ENCODE measurements at places on chromosomes 11 and 22.
A peak's percentile ranks its signal among the peaks of the same experiment; 100 is the strongest.

- peak; percentile 56 for DNase-seq
Measured at GRCh38 chr22:35631597-35631996, 14.5 kb upstream of the MB start.

DNA sequence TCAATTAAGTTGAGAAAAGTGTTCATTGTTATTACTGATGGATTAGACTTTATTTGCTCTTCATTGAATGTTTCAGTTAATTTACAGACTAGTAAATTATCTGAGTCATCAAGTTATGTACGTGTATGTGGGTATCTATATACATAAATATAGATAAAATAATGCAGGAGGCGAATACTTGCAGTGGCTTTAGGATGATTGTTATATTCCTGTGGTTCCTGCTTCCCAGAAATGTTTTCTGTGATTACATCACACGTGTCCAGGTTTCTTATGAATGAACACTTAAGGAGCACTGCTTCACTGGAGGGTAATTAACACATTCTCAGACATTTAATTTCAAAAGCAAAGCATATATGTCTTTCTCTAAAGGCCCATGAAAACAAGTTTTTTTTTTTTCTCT, 28.4 kb downstream of the YAP1 start:
- no peak for DNase-seq

GRCh38 chr22:31344578-31345330, 1.4 kb downstream of the PATZ1 start:
- DNase-seq, result peak; percentile 53

DNA sequence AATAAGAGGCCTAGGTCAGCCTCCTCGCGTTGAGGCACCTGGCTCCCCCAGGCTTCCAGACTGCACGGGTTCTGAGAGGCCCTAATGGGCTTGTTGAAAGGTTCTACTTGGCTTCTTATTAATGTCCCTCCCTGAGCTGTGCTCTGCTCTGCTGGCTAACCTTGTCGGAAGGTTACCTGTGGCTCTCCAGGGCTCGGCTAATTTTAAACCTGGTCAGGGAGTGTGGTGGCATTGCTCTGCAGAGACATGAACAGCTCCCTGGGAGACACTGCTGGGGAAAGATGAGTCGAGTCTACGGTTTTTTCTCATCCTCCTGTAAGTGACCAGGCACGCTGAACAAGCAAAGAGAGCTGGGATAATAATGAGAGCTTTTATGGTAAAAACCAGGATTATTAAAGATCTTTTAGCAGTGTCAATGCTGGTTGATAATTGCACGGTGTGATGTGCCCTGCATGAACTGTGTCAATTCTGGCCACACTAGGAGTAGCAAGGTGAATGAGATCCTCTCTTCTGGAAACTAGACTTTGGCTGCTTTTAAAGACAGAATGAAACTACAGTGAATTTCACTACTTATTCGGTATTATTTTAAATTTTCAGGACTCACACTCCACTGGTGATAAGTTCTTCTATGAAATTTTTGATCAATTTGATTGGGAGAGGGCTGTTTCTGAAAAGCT, 70.7 kb downstream of the TEAD1 start:
- no peak for DNase-seq

- DNase-seq, result peak; percentile 22
Measured at GRCh38 chr11:60206616-60207015, 23.7 kb upstream of the MS4A6A start.

GRCh38 chr11:46002189-46002588, 79.7 kb downstream of the LARGE2 start:
- DNase-seq, result no peak

DNA sequence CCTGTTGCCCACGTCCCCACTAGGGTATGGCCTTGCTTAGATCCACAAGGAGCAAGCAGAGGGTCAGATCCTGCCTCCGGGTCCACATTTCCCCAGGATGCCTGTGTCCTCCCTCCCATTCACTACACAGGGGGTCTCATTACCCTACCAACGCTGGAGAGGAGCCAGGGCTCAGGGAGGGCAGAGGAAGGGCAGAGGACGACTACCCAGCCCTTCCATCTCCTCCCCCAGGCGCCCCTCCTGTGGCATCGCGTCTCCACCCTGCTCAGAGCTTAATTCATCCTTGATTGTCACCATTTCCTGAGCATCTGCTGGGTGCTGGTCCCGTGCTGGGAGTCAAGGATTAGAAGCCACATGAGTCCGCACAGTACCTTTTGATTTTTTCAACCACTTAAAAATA, 5.0 kb downstream of the NFAM1 start:
- no peak for DNase-seq
